Natural killer cell treated with Interleukin-12 subunit alpha and Interleukin-12 subunit beta and Interleukin-15 and Interleukin-18, amount 100 ng/mL, for 72 hours (primary cell): ENCODE measurements at places on chromosomes 4 and X. TPM values are rescaled to one million over a fixed set of nuclear protein-coding genes. Genes with fewer than 3 reads are reported as not detected.

- no peak for DNase-seq
These were observed 929 bp downstream of the ESX1 start for GRCh38 chrX:104253567-104254441.

DNA sequence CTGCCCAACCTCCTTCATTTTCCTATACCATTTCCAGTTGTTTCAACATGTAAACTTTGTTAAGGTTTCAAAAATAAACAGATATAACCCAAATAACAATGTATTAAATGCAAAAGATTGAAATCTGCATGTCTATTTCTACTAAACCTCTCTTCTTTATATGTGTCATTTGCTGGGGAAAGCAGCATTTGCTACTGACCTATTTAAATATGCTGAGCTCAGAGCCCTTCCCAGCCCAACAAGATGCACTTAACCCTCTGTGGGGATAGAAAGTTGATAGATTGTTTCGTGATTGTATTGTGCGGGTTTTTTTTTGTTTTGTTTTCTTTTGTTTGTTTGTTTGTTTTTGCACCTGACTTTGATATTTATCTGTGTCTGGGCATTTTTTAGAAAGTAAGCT, 139.5 kb downstream of the UCHL1 start:
- DNase-seq, result no peak

DNA sequence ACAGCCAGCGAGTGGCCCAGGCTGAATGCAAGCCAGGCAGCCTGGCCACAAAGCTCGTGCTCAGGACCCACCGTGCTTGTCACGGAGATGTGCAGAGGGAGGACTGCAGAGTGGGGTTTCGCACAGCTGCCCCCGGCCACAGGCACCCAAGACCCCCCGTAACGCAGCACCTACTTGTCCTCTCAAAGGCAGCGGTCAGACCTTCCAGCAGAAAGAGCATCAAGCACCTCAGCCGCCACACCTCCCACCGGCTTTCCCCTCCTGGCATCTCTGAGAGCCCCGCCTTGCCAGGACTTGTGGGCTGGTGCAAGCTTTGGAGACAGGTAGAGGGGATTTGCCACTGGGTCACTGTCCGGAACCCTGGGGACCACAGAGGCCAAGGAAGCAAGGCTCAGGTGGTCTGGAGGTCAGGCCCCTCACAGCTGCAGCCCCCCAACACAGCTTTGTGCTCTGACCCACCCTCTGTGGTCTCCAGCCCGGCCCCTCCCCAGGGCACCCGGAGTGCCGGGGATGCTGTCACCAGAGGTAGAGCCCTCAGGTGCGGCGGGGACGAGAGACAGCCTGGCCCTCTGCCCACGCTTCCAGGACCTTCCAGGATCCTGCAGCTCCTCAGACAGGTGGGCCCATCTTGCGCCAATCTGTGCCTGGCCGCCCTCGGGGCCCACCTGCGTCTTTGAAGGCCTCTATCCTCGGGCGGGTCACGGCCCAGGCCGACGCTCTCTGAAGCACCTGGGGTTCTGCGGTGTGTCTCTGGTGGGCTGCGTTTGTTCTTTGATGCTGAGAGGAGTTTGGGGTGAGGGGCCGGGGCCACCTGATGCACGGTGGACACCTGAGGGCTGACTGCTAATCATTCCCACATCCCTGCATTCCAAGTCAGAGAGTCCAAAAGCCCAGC, 34.4 kb upstream of the HMX1 start:
- DNase-seq, result peak; percentile 38

Gene ZNF157
- 0.61 TPM for total RNA-seq

DNA sequence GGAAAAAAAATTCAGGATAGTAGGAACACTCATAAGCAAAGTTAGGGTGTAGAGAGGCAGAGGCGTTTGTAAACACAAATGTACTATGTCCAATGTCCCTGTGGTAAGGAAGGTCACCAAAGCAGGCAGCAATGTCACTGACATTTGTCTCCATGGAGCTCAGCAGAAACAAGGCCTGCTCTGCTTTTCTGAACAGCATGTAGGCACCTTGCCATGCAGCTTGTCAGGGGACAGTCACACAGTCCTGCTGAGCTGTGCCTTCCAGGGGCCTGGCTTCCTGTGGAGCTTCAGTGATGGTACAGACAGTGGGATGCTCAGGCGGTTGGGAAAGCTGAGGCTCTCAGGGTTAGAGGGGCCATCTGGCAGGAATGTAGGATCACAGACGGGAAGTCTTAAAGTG, 74.5 kb upstream of the HS3ST1 start:
- DNase-seq, result no peak

Gene CPLX1
- total RNA-seq, result not detected

- DNase-seq, result no peak
These were observed 328.0 kb downstream of the PPP3CA start for GRCh38 chr4:101019313-101019712.

Gene PPP2R2C
- not detected for total RNA-seq

Gene TTC29
- total RNA-seq, result not detected

Gene SSX2B
- not detected for total RNA-seq
